ENCODE measurements at places on chromosomes 7 and 10.

GRCh38 chr7:104983076-104983577, 30.9 kb upstream of the KMT2E start:
- no peak for DNase-seq

DNA sequence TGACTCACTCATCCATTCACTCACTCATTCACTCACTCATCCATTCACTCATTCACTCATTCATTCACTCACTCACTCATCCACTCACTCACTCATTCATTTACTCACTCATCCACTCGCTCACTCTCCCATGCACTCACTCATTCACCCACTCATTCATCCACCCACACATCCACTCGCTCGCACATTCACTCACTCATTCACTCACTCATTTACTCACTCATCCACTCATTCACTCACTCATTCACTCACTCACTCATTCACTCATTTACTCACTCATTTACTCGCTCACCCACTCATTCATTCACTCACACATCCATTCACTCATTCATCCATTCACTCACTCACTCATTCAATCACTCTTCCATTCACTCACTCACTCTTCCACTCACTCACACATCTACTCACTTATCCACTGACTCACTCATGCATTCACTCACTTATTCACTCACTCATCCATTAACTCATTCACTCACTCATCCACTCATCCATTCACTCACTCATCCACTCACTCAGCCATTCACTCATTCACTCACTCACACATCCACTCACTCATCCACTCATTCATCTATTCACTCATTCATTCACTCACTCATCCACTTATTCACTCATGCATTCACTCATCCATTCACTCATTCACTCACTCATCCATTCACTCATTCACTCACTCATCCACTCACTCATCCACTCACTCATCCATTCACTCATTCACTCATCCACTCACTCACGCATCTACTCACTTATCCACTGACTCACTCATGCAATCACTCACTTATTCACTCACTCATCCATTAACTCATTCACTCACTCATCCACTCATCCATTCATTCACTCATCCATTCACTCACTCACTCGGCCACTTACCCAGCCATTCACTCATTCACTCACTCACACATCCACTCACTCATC, 74.0 kb downstream of the CARD11 start:
- DNase-seq, result no peak

- DNase-seq, result no peak
Observed at GRCh38 chr7:71308096-71308495, 176.2 kb downstream of the GALNT17 start.

- DNase-seq, result no peak
Observed at GRCh38 chr10:103669243-103669929, 175.9 kb downstream of the NEURL1 start.

- DNase-seq, result no peak
Observed at GRCh38 chr7:102044984-102045673, 227.7 kb downstream of the CUX1 start.

DNA sequence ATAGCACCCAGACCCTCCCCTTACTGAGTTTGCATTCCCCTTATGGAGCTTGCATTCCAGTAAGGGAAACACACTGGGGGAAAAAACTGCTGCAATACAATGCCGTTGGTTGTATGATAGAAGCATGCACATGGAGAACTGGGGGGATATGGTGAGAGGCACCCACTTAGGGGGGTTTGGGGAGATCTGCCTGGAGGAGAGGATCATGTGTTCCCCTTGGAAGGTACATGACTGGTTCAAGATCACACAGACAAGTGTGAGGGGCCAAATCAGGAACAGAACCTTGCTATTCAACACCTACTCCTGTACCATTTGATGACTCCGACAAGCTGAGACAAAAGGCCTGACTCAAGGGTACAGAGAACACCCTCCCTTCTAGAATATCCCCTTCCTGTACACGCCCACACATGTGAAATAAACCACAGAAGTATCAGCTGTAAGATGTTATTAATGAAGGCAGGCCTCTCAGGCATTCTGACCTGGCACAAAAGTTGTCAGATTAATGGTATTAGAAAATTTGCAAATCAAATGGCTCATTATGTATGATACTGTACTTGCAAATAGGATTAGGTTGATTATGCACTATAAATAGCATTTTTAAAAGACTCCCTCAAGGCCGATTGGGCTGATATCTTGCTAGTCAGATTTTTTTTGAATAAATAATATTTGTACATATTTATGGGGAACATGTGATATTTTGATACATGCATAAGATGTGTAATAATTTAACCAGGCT, 122.2 kb downstream of the NPY start:
- DNase-seq, result no peak

DNA sequence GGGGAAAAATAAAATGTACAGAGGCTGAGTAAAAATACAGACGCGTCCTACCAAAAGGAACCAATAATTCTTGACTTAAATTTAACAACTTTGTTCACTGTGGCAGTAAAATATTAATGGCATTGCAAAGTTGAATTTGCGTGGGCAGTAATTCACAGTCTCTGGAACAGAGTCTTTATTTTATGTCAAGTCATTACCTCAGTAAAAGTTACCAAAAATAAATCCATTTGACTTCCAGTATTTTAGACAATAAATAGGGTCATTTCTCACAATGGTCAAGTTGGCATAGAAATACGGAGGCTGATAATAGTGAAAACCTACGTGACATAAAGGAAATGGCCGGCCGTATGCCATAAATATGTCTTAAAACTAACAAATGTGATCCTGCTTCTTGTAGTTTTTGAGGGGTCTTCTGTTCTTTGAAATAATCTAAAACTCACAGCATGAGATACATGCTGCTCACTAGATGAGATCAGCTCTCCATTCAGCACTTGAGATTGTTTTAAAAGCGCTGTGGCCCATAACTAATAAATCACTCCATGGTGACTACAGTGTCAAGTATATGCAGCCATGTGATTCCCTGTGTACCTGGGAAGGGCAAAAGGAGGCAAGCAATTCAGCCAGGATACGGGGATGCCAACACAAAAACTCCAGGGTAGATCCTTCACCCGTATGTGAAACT, 75.3 kb downstream of the DOCK4 start:
- no peak for DNase-seq

DNA sequence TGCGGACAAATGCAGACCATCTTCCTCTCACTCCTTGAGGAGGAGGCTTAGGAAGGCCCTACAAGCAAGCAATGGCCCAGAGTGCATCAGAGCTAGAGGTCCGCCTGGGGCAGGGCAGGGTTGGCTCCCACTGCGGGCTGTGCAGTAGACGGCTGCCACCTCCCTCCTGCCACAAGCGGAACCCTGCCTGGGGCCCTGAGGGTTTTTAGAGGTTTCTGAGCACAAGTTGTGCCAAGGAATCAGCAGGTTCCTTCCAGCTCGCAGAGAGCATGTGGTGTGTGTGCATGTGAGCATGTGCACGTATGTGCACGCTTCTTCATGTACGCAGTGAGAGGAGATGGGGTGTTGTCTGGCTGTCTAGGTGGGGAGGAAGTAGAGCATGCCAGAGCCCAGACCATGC, 25.9 kb upstream of the SMARCD3 start:
- no peak for DNase-seq

DNA sequence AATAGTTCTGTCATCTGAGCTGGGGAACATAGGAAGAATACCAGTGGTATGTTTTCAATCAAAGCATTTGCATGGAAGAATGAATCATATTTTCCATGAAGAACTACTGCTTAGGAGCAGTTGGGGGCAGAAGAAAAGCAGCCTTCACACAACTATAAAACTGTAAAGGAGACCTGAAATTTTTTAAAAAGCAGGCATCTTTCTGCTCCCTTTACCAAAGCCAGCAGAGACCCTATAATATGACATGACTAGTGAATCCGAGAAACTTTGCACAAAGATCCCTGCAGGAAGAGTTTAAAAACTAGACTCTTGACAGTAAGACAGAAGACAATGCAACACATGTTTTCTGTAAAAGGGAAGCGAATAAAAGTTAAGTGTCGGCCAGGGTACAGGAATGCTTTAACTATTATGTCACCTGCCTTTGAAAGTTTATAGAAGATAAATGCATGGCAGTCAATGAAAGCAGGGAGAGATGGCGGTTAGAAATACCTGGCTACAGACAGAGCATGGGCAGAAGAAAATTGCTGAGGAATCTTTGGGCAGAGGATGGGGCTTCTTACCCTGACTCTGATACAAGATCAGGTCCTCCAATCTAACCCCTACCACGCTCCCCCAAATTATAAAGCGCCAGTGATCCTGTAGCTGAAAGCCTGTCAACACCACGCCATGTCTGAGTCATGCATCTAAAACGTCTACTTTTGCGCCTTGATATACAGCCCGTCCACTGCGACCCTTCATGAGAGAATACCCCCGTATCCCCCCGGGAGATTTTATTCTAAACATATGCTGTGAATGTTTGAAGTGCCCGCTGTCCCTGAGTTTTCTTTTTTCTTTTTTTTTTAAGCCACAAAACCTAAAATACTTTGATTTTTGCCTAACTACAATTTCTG, 93.1 kb downstream of the GLI3 start:
- DNase-seq, result no peak

- DNase-seq, result no peak
Observed at GRCh38 chr10:82887488-82887887, 1012.5 kb downstream of the NRG3 start.

GRCh38 chr7:131011432-131011742, 277.4 kb upstream of the KLF14 start:
- no peak for DNase-seq

DNA sequence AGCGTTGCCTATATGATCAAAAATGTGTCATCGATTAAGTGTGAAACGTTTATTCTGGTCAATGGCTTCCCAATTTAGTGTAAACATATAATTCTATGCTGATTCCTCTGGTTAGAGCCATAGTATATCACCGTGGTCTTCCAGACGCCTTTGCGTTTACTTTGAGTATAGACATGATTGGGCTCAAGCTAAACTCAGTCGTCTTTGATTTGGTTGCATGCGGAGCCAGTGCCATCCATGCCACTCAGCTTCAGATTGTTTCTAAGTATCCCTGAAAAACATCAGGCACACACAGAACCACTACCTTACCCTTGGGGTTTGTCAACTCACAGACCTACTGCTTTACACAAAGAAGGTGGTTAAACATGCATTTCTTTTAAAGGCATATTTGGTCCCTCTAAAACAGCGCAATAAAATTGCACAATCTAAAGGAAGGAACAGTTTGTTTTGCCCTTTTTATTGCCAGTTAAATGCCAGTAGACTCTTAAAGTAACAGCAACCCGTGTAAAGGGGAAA, 273.6 kb upstream of the KLF6 start:
- no peak for DNase-seq
